ENCODE measurements at places on chromosomes 16 and 17.

DNA sequence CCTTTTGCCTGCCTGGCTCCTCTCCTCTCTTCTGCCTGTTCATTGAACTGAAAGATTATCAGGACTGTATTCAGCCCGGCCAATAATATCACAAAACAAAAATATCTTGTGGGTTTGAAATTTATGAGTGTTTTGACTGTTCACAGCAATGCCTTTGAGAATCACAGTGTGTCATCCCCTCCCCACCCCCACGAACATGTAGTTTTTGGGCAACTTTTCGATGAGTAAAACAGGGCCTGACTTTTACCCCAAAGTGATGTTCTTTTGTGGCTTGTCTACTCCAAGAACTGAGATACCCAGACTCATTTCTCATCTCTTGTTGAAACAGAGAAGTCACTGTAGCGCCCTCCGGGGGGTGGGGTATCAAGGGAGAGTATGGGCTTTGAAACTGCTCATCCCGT lies 675.7 kb downstream of the WWOX start:
- no peak for DNase-seq

- DNase-seq, result no peak
Observed at GRCh38 chr16:25914357-25914962, 222.7 kb downstream of the HS3ST4 start.

- peak; percentile 91 for DNase-seq
Observed at GRCh38 chr17:75872434-75873351, 5.7 kb downstream of the TRIM47 start.

DNA sequence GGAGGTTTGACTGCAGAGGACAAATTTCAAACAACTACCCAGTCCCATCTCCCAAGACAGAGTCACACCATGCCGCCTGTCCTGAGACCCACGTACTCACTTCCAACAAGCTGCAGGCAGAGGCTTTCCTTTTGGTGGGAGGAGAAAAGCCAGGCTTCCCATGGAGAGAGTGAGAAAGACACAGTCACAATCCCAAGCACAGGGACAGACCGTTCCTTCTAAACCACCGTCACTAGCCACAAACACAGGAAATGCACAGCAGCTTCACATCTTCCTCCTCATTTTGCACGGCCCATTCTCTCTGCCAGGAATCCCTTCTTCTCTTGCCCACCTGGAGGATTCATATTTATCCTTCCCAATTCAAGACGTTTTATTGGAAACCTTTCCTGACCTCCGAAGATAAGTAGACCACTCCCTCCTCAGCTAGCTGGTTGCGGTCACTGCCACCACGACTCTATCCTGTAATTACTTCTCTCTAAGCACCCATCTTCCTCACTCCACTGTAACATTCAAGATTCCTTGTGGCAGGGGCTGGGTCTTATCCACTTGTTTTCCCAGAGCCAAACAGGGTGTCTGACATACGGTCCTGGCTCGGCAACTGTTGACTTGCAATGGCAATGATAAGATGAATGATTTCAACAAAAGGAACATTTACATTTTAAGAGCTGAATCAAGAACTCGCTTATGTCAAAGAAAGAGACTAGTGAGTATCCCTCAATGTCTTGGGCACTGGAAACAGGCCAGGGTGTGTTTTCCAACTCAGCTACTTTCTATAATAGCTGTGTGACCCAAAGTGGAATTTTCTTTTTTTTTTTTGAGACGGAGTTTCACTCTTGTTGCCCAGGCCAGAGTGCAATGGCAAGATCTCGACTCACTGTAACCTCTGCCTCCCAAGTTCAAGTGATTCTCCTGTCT lies 87.6 kb downstream of the XYLT1 start:
- no peak for DNase-seq

DNA sequence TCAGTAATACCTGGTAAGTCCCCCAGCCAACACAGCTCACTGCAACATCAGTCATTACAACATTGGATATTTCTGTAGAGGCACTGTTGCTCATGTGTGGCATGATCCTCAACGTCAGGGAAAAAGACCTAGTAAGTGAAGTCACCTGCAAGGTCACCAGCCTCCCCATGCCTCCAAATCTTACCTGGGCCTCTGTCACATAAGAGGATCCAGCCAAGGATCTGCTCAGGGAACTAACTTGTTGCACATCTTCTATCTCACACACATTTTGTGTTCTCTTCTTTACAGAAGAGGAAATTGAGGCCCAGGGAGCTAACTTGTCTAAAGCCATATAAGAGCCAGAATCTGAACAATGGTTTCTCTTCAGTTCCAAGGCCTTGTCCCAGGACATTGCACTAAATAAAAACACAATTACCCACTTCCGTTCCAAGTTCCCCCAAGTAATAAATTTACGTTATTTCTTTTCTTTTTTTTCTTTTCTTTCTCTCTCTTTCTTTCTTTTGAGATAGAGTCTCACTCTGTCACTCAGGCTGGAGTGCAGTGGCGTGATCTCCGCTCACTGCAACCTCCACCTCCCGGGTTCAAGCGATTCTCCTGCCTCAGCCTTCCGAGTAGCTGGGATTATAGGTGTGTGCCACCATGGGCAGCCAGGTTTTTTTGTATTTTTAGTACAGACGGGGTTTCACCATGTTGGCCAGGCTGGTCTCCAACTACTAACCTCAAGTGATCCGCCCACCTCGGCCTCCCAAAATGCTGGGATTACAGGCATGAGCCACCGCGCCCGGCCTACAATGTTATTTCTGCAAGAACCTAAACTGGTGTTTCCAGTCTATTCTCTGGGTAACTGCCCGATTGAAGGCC lies 1.3 kb downstream of the SHMT1 start:
- DNase-seq, result no peak

DNA sequence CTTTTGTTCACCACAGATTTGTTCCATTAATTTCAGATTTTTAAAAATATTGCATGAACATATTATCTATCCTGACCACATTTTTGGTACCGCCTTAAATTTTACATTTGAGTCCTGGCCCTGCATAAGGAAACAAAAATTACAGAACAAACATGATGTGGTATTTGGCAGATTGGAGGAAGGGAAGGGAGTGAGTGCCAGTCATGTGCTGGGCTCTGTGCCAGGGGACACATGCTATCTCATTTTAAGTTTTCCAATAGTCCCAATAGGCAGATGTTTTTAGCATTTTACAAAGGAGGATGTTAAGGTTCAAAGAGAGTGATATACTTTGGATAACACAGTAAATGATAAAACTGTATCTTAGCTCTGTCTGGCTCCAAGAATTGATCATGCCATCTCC lies 185.1 kb downstream of the CDK5R1 start:
- no peak for DNase-seq

DNA sequence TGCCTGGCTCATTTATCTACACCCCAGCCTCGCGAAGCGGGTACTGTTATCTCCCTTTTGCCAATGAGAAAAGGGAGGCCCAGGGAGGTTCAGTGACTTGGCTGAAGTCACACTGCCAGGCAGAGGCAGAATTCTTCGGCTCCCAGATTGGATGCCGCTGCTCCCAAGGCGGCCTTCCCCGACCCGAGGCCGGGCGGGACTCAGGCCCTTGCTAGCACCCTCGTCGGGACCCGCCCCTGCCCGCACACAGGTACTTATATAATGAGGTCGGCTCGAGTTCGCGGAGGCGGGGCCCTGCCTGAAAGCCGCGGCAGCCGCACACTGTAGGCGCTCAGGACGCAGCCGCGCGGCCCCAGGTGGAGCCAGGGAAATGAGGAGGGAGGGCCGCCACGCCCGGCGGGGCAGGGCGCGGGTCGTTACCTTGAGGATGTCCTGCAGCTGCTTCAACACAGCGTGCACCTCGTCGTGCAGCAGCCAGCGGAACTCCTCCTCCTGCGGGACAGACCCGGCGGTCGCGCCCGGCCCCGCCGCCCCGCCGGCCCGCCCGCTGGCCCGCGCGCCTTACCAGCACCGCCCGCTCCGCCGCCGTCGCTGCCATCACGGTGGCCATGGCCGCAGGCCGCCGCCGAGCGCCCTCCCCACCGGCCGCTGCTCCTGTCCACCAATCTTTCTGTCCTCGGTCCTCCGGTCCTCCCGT lies at the start of gene ROGDI:
Gene ROGDI, minus strand, starts transcription at position 672 of the 697 bp plus-strand sequence. Its CDS starts 62 bp downstream, at position 610.
- peak; percentile 15 for DNase-seq

- DNase-seq, result no peak
Observed at GRCh38 chr16:74794668-74795067, 20.0 kb upstream of the FA2H start.

DNA sequence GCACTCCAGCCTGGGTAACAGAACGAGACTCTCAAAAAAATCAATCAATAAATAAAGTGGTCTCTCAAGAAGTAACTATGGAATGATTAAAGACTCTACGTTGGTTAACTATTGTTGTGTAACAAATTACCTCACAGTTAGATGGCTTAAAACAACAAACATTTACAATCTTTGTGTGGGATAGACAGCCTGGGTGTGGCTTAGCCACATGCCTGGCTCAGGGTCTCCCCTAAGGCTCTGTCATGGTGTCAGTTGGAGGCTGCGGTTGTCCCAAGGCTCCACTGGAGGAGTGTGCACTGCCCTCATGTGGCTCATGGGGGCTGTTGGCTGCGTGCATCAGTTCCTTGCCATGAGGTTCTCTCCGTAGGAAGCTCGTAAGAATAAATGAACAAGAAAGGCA lies 294.5 kb downstream of the SNX29 start:
- DNase-seq, result no peak

DNA sequence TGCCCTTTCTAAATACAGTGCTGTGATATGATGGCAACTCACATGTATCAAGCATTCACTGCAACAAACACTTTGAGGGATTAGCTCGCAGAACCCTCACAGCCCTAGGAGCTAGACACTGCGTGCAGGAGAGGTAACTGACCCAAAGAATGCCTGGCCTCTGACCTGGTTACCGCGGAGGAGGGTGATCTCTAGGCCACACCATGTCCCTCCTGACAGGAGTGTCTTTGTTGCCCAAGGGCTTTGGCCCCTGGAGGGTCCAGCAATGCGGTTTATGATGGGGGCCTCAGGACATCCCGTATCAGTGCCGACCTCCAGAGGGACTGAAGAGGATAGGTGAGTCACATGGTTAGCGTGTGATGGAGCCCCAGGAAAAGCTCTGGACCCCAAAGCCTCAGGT lies 130.6 kb downstream of the MGAT5B start:
- no peak for DNase-seq
